Posterior cingulate gyrus (tissue), 11 donors: ENCODE measurements at places on chromosomes 1 and 21.

GRCh38 chr21:15242906-15243305, 178.1 kb upstream of the NRIP1 start:
- DNase-seq, result no peak

DNA sequence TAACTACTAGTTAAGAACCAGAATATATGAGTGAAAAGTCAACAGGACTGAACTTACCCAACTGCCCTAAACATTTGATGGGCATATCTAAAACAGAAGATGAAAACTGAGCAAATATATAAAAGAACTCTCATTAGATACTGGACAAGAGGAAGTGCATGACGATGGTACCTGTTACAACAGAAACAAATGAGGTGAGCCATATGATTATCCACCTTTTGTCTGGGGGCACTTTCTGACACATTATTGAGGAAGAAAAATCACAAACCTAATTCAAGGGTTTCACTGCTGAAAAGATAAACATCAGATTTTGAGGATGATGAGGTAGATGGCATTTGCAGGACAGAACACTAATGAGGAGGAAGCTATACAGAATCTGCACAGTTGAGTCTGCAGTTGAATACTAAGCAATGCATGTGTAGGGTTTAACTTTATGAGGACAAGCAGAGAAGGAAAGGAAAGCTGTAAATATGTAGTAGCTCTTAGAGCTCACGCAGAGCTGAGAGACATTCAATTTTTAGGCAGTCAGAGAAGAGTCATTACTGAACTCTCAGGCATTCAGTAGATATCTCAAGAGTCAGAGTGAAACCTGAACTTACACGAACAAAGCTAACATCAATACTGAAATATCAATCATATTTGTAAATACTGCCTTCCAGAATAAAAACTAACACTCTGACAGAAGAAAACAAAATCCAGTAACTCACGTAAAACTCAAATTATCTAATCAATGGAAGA, 262.1 kb downstream of the AKT3 start:
- DNase-seq, result no peak

DNA sequence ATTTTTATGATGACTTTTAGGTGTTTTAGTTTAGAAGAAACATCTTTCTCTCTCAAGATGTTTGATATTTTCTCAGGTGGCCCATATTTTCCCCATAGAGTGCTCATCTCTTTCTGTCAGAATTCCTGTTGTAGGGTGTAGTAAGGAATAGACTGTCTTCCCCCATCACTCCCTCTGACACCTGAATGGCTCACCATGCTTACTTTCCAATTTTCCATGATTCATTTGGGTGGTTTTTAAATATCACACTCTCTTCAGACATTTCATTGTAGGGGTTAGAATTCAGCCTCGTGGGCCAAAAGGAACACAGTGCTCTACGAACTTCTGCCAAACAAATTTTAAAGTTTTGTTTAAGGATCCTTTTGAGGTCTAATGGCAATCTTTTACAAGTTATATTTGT, 24.0 kb downstream of the GIPC2 start:
- no peak for DNase-seq

DNA sequence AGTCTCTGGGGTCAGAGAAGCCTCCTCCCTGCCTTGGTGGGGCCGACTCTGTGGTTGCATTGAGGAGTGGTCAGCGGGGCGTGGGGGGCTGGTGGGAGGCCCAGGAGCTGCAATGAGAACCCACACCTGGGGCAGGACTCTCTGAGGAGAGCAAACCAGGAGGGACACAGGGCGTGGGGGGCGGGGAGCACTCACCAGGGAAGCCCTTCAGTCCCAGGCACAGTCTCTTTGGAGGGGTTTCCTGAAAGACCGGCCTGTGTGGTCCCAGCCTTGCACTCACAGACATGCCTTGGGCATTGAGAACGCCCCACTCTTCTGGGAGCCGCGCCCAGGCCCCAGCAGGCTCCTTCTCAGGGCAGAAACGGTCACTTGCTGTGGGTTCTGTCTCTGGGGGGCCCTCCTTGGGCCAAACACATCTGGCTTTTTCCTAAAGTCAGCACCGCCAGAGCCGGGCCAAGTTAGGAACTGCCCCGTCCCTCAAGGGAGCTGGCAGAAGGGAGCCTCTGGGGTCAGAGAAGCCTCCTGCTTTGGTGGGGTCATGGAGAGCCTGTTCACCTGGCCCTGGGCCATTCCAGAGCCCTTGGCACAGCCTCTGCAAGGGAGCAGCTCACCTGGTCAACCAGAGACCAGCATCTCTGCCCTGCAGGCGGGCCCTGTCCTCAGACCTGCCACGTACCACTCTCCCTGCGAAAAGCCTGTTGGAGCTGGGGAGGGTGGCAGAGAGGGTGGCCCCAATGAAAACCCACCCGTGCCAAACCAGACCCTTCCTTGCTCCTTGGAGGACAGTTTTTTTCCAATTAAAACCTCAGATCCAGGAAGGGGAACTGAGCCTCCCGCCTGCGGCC, 59.9 kb upstream of the TTC34 start:
- DNase-seq, result no peak

- DNase-seq, result no peak
These were observed 317.9 kb downstream of the NFIA start for GRCh38 chr1:61400131-61400770.

DNA sequence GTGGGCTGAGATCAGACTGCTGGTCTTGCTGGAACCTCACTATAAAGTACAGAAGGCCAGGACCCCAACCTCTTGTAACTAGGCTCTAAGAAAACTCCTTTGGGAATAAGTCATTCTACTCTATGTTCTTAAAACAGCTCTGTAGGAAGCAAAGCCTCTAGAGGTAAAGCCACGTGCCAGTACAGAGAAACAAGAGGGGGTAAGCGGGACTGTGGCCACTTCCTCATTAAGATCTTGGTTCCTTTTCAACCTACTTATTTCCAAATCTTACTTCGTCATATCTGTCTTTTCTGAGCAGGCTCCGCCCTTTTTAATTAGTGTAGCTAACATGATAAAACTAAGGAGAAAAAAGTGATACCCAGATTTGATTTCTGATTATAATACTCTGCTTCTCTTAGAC, 3.8 kb downstream of the NCSTN start:
- DNase-seq, result no peak

DNA sequence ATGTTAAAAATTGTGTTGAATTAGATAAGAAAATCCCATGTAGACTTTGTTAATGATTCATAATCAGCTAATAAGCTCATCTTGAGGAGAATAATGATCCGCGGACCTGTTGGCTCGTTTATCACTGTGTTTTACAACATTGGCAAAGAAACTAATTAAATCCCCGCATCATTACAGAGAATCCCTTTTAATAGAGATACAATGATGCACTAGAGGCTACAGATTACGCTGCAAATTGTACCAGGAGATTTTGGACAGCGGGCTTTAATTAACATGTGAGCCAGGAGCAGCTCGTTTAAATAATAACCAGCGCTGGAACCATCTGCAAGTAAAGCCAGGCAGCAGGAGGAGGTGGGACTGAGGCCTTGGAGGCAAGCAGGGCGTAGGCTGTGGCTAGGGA, 280.3 kb upstream of the POU3F1 start:
- DNase-seq, result no peak

DNA sequence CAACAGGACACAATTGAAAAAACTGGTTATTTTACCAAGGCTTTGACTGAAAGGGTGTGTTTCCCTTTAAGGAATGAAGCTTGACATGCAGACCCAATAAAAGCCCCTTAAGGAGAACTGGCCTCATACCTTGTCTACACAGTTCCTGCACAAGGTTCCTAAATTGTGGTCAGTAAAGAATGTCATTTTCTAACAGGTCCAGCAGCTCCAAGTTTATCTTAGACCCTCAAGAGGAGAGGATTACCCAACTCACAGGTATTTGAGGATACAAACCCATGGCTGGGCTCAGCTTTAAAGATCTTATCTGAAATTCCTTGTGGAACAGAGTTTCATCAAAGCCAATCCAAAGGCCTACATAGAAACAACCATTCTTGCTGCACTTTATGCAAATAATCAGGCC, 31.4 kb upstream of the CBR3 start:
- no peak for DNase-seq

DNA sequence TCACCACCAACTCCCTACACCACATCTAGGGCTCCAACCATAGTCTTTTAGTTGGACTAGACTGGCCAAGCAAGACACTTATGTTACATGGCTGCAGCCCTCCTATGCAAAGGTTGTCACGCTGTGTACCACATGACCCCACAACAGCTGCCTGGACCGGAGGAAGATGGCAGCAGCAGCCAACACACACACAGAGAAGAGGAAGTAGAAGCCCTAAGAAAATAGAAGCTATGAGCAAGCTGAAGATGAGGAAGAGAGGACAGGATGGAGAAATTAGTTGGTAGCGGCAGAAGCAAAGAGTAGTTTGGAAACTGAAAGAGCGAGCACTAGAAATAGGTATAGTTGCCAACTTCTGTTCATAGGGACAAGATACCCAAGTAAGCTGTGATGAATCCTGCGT, 60.8 kb upstream of the RALGPS2 start:
- no peak for DNase-seq

- DNase-seq, result no peak
These were observed 61.3 kb downstream of the ROR1 start for GRCh38 chr1:63835128-63835527.

DNA sequence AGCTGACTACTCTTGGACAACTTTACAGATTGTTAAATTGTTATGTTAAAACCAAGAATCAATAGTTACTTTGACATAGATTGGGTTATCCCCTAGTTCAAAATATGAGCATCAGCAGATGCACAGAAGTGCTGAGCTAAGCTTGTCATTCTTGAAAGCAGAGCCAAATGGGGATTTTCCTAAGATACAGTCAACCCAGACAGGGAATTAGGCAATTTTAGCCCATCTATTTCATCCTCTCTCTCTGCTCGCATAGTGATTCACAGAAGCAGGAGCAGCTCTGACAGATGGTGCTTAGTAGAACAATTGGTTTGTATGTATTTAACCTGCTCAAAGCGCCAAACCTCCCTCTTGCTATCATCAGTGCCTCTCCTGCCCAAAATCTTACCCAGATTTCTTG, 27.9 kb upstream of the PRRC2C start:
- no peak for DNase-seq

DNA sequence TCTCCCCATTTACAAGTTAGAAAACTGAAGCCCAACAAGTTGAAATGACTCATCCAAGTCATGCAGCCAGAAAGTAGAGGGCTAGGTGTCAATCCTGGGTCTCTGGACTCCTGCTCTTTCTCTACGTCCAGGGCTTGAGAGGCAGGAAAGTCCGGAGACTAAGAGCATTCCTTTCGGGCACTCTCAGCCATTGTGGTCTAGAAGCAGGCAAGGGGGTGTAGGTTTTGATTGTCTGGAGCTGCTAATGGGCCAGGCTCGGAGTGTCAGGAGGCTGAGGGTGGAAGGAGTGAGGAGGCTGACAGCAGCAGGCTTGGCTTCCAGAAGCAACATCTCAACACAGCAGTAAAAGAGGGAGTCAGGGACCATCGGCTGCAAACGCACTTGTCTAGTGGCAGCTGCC, 107.6 kb upstream of the KLHDC7A start:
- no peak for DNase-seq

DNA sequence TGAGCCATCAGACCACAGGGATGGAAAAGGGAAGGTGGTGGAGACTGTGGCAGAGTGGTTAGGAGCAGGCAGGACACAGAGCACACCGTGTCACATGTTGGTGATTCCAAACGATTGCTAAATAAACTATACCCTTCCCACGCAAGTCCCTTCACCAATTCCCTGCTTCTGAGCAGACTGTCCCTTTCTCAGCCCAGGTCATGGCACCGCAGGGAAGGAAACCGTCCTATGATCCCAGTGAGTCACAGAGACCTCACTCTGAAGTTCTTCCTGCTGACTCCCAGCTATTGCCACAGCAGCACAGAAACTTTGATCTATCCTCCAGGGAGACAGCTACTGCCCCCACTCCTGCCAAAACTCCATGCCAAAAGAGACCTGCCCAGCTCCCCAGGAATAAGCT, 19.2 kb downstream of the RIMS3 start:
- DNase-seq, result no peak

DNA sequence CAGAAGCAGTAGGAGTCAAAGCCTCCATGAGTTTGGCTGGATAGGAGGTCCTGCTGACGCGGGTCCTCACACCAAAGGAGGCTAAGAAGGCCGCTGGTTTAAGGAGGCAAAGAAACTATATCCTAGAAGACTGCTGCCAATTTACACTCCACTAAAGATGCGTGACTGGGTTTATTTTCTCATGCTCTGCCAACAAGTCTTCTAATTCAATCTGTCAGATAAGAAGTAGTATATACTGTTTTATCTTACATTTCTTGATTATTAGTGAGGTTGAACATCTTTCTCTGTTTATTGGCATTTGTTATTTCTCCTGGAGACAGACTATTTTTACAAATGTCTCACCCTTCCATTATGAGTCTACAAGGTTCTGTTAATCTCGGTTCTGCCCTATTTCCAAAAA, 34.1 kb downstream of the ACBD6 start:
- no peak for DNase-seq

DNA sequence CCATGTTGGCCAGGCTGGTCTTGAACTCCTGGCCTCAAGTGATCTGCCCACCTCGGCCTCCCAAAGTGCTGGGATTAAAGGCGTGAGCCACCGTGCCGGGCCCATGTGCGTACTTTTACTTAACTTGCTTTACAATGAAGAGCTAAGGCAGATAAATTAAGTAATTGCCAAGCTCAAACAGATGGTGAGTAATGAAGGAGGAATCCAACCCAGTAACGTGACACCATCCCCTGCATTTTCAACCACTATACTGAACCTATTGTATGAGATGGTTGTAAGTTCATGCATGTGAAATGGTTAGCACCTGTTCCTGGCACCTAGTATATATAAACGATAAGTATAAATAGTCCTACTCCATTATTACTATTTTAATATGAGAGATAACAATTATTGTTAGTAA, 588.0 kb upstream of the BEND5 start:
- DNase-seq, result no peak

GRCh38 chr21:42705346-42705745, 51.9 kb downstream of the PDE9A start:
- peak; percentile 61 for DNase-seq

- DNase-seq, result no peak
These were observed 9.3 kb downstream of the SPATA45 start for GRCh38 chr1:212838145-212838544.

GRCh38 chr1:26752519-26752918, 35.2 kb upstream of the PIGV start:
- no peak for DNase-seq

- DNase-seq, result no peak
These were observed 2.9 kb downstream of the C2CD2 start for GRCh38 chr21:41950941-41951351.

DNA sequence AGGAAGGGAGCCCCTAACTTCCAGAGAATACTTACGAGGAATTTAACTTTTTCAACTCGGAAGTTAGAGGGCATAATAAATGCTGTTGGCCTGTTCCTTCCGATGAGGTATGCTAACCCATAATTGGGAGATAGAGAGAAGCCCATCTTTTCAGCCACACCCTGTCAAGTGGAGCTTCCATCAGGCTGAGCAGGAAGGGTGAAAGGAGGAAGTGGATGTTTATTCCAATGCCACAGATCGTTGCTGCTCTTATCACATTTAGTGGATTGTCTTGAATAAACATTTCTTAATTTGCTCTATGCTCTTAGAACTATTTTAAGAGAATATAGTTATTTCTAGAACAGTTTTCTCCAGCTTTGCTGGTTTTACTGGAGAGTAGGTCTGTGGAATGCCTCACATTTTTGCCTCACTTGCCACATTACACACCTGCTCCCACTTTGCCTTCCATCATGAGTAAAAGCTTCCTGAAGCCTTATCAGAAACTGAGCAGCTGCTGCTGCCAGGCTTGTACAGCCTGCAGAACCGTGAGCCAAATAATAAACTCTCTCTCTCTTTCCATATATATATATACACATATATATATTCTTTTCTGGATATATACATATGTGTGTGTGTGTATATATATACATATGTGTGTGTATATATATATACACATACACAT, 60.0 kb upstream of the RGS21 start:
- no peak for DNase-seq

- peak; percentile 78 for DNase-seq
These were observed at the start of gene FASLG for GRCh38 chr1:172658871-172659453. TSS of gene FASLG (plus strand) at chr1:172659103. CDS start at chr1:172659202, 99 bp downstream.
